ENCODE measurements at places on chromosomes 3 and 15. TPM values are rescaled to one million over a fixed set of nuclear protein-coding genes. Genes with fewer than 3 reads are reported as not detected.

RHOV gene
- total RNA-seq, result 8.9 TPM

AADACL2 gene
- not detected for total RNA-seq

MLF1 gene
- total RNA-seq, result 18.7 TPM

SH3BP5 gene
- total RNA-seq, result 68.8 TPM

FAN1 gene
- total RNA-seq, result 21.6 TPM

FILIP1L gene
- total RNA-seq, result 2.2 TPM

ALDH1L1 gene
- 3.4 TPM for total RNA-seq

SPSB4 gene
- 7.6 TPM for total RNA-seq

ALPK3 gene
- total RNA-seq, result 0.98 TPM

NT5DC2 gene
- total RNA-seq, result 52.1 TPM

SUCLG2 gene
- total RNA-seq, result 7.4 TPM

LTF gene
- 3.0 TPM for total RNA-seq

GLDN gene
- 2.7 TPM for total RNA-seq

PLSCR1 gene
- total RNA-seq, result 10.3 TPM

CFAP100 gene
- 2.5 TPM for total RNA-seq

INSYN1 gene
- 24.1 TPM for total RNA-seq

GAP43 gene
- total RNA-seq, result 188 TPM

SATB1 gene
- 86.5 TPM for total RNA-seq

HRG gene
- not detected for total RNA-seq

FANCD2OS gene
- total RNA-seq, result not detected

PATL2 gene
- not detected for total RNA-seq

SPATA12 gene
- not detected for total RNA-seq

TMEM266 gene
- 3.2 TPM for total RNA-seq

CASR gene
- not detected for total RNA-seq

GNB4 gene
- 106 TPM for total RNA-seq

LMCD1 gene
- 1.2 TPM for total RNA-seq

GOLGA8G gene
- total RNA-seq, result not detected

HGD gene
- total RNA-seq, result 0.98 TPM

RYR3 gene
- 12.5 TPM for total RNA-seq

SNX4 gene
- 68.6 TPM for total RNA-seq

BBX gene
- total RNA-seq, result 18.2 TPM

GOLGA6D gene
- total RNA-seq, result under 0.01 TPM

VIPR1 gene
- total RNA-seq, result under 0.01 TPM

MGLL gene
- 35.7 TPM for total RNA-seq

FRMD5 gene
- total RNA-seq, result 19.7 TPM

PLA2G4D gene
- not detected for total RNA-seq

XIRP1 gene
- not detected for total RNA-seq

GATA2 gene
- 0.74 TPM for total RNA-seq

C3orf20 gene
- not detected for total RNA-seq

SCG5 gene
- total RNA-seq, result 101 TPM

PAK6 gene
- 14.3 TPM for total RNA-seq

CACNA1D gene
- total RNA-seq, result 20.9 TPM

SLC12A1 gene
- total RNA-seq, result 0.98 TPM

CELSR3 gene
- total RNA-seq, result 36.6 TPM

GPR160 gene
- total RNA-seq, result 2.2 TPM

RTF1 gene
- 54.6 TPM for total RNA-seq

GOLGA8M gene
- total RNA-seq, result 0.25 TPM

SCAANT1 gene
- total RNA-seq, result not detected

FGF7 gene
- 1.2 TPM for total RNA-seq

CELF6 gene
- 10.3 TPM for total RNA-seq

FAM107A gene
- 32.2 TPM for total RNA-seq

SPTBN5 gene
- 0.25 TPM for total RNA-seq

BUB1B gene
- total RNA-seq, result 3.0 TPM

PRR23A gene
- total RNA-seq, result not detected

CCDC54 gene
- 0.25 TPM for total RNA-seq

TRIM59 gene
- 6.6 TPM for total RNA-seq

Measured in temporal lobe (tissue), 4 donors.